ENCODE measurements at places on chromosomes 5 and 9.

GRCh38 chr5:28328681-28329080 lies 1290.3 kb upstream of the CDH9 start:
- DNase-seq = no peak

GRCh38 chr5:88674356-88675167 lies 208.4 kb downstream of the MEF2C start:
- DNase-seq = peak; percentile 76

DNA sequence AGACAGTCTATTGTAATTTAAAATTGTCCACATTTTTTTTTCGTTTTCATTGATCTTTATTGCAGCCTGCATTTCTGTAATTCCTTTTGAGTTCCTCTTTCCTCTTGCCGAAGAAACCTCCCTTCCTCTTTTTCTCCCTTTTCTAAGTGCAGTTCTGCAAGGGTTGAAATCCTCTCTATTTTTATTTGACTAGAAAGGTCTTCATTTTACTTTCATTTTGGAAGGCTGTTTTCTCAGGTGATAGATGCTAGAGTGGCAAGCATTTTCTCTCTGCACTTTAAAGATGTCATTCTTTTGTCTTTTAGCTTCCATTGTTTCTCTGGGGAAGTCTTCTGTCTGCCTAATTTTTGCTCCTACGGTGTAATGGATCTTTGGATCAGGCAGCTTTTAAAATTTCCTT lies 248.5 kb downstream of the SMARCA2 start:
- DNase-seq = no peak

- DNase-seq = peak; percentile 76
Observed at GRCh38 chr9:92808726-92809451, 44.3 kb upstream of the BICD2 start.

- no peak for DNase-seq
Observed at GRCh38 chr5:154365823-154366222, 80.0 kb upstream of the SAP30L start.

GRCh38 chr5:72822944-72823343 lies 6.5 kb downstream of the TNPO1 start:
- DNase-seq = no peak

- DNase-seq = no peak
Observed at GRCh38 chr9:88533951-88534455, 975 bp upstream of the NXNL2 start.

All from GM20000 (cell line).